ENCODE measurements at places on chromosomes 4 and X.

GRCh38 chrX:25674776-25675175 is 463.4 kb upstream of the MAGEB18 start:
- DNase-seq = no peak

- DNase-seq = peak; percentile 90
These were observed 18.2 kb downstream of the ELF4 start for GRCh38 chrX:130091980-130092522.

GRCh38 chr4:169238445-169238844 is 32.3 kb downstream of the SH3RF1 start:
- no peak for DNase-seq

GRCh38 chrX:56928546-56928945 is 66.8 kb downstream of the SPIN3 start:
- DNase-seq = no peak

GRCh38 chrX:43530837-43531236 is 125.3 kb upstream of the MAOA start:
- no peak for DNase-seq

DNA sequence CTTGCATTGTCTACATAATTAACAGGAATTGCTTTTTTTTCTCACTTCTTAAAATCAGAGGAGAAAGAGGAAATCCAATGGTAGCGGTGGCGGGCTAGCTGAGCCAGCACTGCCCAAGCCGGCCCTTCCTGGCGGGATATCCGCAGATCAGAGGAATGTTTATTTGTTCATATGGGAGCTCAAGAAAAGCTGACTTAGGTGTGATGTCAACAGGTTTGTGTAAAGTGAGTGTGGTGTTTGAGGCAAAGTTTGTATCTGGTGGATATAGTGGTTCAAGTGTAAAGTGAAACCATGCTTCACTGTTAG is 466 bp upstream of the SLC39A8 start:
- DNase-seq = no peak

DNA sequence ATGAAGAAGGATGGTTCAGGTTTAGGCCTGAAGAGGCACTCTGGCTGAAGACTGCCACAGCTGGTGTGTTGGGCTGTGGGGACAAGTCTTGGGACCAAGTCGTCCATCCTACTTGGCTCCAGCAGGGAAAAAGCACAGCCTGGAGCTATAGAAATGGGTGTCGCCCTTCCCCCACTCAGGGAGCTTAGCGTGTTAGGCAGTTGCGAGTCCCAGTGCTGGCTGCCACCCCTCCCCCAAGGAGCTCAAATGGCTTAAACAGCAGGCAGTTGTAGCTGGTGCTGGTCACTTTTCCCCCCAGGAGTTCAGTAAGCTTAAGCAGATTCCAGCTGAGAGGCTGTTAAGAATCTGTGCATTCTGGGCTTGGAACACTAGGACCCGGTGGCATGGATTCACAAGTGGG is 319.5 kb upstream of the POF1B start:
- no peak for DNase-seq

- DNase-seq = no peak
These were observed 15.2 kb upstream of the CXCL2 start for GRCh38 chr4:74114234-74114633.

DNA sequence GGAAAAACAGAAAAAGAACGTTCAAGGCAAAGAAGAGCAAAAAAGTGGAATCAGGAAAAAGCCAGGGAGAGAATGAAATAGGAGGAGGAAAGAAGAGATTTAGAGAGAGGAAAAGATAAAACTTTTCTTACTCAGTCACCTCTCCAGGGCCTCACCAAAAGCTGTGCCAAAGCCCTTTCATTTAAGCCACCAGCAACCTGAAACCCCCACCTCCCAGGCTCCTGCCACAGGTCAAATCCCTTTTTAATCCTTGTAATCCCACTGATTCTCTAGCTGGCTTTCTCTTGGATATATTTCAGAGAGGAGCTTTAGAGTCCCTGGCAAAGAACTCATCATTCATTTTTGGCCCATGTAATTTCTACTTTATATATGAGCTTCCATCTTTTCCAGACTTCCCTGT is 25.7 kb upstream of the XIAP start:
- no peak for DNase-seq

DNA sequence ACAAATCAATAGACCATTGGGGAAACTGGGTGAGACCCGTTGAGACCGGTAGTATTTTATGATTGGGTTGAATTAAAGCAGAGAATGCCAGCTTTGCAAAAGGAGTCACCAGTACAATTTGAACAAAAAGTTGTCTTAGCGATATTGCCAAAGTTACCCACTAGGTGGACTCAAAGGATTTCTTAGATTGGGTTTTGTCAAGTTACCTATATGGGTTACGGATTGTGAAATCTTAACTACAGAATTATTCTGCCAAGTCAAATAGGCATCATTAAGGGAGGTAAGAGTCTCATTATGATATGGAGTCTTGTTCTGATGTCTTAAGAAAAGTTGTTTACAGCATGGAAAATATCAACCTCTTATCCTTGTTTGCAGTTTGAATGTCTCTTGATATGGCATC is 15.0 kb upstream of the CT47A1 start:
- DNase-seq = no peak

GRCh38 chr4:107219681-107220080 is 183.6 kb upstream of the DKK2 start:
- DNase-seq = no peak

DNA sequence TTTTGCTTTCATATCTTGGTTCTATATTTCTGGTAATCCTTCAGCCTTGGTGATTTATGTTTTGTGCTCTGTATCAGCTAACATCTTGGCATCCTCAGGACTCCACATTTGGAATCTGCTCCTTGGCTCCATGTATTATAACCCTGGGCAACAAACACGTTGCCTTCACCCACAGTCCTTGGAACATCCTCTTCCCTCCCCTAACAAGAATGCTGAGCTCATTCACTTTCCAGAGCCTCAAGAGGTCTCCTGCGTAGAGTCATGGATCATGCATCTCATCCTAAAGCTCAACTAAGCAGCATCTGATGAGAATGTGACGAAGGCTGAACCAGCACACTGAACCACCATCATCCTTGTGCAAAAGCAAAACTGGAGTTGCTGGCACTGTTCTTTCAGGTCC is 60.5 kb upstream of the C1GALT1C1 start:
- no peak for DNase-seq

DNA sequence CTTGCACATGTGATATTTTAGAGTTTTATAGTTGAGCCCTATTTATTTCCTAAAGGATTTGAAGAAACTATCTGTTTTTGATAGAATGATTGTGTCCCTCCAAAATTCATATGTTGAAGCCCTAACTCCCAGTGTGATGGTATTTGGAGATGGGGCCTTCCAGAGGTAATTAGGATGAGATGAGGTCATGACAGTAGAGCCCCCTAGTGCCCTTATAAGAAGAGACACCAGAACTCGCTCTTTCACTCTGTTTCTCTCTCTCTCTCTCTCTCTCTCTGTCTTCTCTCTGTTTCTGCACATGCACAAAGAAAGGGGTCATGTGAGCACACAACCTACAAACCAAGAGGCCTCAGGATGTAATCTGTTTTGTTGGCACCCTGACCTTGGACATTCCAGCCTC is 921.9 kb upstream of the DIAPH2 start:
- DNase-seq = no peak

GRCh38 chr4:88604978-88605678 is 12.8 kb downstream of the HERC3 start:
- no peak for DNase-seq

- no peak for DNase-seq
These were observed 131.7 kb downstream of the EPHA5 start for GRCh38 chr4:65538571-65538970.

GRCh38 chr4:166527500-166527899 is 654.5 kb downstream of the TLL1 start:
- no peak for DNase-seq

GRCh38 chr4:114349543-114350175 is 248.9 kb upstream of the UGT8 start:
- DNase-seq = no peak

DNA sequence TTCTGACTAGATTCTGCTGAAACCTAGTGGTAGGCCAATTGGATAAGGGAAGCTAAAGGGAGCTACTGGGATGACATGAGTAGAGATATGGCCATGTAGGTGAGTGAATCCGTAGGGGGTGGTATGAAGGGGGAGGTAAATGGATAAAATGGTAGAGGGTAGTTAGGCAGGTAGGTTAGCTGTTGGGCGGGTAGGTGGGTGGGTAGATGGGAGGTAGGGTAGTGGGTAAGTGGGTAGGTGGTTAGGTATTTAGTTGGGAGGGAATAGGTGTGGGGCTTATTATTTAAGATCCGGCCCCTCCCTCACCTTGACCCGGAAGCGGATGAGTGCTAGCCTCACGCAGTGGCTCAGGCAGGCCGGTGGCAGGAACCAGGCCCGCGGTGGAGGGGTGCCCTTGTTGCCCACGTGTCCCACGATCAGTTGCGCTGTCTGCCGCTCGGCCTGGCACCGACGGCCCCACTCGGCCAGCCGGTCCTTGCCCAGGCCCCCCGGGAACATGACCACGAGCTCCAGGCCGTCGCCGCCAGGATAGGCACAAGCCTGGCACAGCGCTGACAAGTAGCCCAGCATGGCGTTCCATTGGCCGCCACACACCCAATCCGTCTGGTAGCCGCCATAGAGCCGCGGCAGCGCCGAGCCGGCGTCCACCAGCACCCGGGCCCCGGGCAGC is 725 bp downstream of the FAM120C start:
- peak; percentile 36 for DNase-seq

DNA sequence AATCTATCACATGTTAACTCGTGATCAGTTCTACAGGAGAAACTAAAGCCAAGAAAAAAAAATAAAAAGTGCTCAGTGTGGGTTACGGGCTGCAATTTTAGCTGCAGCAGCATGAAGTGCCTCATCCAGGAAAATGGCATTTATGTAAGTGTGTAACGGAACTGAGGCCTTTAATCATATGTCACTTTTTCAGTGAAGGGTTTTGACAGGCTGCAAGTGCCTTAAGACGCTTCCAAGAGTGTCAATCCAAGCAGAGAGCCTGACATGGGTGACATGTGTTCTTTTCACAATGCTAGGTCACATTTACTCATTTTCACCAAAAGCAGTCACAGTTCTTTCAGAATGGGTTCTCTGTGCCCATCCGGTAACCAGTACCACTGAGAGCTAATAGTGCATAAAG is 604.6 kb downstream of the RAB28 start:
- DNase-seq = no peak

GRCh38 chrX:44937606-44938005 is 64.6 kb downstream of the KDM6A start:
- no peak for DNase-seq

DNA sequence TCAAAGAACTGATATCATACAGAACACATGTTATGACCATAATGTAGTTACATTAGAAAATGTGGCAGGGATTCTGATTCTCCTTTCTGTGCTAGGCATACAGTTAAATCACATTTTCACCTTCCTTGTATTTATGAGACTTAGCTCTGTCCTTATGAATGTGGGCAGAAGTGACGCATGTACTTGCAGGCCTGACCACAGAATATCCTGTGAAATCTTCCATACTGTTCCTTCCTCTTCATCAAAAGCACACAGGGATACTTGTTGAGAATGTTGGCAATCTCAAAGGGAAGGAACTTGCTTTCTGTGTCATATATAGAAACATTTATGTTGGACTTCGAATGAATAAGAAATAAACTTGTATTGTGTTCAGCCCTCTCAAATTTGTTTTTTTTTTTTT is 17.2 kb upstream of the MYOZ2 start:
- no peak for DNase-seq

DNA sequence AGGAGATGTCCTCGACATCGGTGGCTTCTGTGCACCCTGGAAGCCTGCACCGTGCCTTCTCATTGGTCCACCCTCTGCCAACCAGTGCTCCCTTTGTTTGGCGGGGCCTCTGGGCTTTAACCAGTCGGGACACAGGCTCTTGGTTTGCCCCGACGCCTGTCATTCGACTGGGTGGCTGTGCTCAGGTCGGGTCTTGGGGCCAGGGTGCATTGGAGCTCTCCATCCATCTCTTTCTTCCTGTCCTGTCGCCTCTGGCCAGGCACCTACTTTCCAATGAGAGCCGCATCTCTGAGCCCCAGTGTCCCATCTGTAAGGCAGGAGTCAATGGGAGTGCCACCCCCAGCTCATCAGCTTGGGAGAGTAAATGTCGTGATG is 37.2 kb upstream of the NHSL2 start:
- no peak for DNase-seq

- no peak for DNase-seq
These were observed 15.4 kb downstream of the ANXA3 start for GRCh38 chr4:78566834-78567499.

DNA sequence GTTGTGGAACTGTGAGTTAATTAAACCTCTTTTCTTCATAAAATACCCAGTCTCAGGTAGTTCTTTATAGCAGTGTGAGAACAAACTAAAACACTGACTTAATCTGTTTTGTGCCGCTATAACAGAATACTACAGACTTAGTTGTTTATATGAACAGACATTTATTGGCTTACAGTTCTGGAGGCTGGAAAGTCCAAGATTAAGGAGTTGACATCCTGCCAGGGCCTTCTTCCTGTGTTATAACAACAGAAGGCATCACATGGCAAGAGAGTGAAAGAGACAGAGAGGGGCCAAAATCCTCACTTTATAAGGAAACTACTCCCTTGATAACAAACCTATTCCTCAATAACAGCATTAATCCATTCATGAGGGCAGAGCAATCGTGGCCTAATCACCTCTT is 42.5 kb upstream of the KCNIP4 start:
- no peak for DNase-seq

DNA sequence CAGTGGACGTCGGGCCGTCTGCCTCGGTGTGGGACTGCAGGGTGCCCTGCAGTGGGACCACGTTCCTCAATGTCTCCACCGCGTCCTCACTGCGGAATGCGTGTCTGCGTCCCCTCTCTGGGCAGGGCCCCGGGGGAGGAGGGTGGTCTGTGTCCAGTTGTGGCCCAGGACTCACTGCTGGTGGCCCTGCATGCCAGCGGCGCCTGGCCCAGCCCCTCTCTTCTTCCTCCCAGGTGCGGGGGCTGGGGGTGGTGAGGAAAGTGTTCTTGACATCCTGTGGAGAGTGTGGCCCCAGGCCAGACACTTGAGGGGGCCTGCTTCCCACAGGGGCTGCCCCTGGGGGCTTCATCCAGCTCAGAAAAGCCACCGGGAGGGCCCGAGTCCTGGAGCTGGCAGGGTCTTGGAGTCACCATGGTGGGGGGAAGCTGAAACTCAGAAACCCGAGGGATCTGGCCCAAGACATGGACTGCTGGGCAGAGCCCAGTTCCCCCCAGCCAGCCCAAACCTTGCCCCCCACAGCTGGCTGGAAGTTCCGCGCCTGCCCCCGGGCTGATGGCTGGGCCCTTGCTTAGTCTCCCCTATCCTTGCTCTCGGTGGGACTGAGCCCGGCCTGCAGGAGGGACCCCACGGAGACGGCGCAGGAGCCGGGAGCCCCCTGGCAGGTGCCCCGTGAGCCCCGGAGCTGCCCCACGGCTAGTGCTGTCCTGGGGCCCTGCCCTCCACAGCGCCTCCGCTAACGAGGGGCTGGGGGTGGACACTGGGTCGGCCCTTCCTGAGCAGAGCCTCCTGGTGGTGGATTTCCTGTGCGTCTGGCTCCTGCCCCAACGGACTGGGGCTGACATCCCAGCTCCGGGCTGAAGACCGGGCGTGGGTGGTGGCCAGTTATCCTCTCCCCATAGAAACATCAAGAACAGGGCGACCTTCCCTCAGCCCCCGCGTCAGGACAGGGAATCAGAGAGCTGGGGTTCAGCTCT is 2.9 kb downstream of the DOK7 start:
- no peak for DNase-seq

- DNase-seq = no peak
These were observed 21.7 kb upstream of the SPP1 start for GRCh38 chr4:87953826-87954225.

- no peak for DNase-seq
These were observed 4.0 kb downstream of the TMEM164 start for GRCh38 chrX:110006821-110007375.

GRCh38 chr4:70678383-70678999 is 9.8 kb upstream of the UTP3 start:
- no peak for DNase-seq

GRCh38 chr4:8227201-8227770 is 28.2 kb downstream of the SH3TC1 start:
- DNase-seq = no peak
